ENCODE measurements at places on chromosomes 12 and 14.

- no peak for DNase-seq
Measured at GRCh38 chr12:46773586-46774321, 52.0 kb downstream of the SLC38A4 start.

GRCh38 chr14:34052658-34053014 is 101.8 kb upstream of the EGLN3 start:
- DNase-seq = no peak

DNA sequence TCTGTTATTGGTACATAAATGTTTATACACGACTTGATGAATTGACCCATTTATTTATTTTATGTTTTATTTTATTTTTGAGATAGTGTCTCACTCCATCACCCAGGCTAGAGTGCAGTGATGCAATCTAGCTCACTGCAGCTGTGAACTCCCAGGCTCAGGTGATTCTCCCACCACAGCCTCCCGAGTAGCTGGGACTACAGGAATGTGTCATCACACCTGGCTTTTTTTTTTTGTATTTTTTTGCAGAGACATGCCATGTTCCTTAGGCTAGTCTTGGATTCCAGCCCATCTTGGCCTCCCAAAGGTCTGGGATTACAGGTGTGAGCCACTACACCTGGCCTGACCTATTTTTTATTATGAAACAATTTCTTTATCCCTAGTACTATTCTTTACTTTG is 355.0 kb upstream of the PRICKLE1 start:
- DNase-seq = no peak

DNA sequence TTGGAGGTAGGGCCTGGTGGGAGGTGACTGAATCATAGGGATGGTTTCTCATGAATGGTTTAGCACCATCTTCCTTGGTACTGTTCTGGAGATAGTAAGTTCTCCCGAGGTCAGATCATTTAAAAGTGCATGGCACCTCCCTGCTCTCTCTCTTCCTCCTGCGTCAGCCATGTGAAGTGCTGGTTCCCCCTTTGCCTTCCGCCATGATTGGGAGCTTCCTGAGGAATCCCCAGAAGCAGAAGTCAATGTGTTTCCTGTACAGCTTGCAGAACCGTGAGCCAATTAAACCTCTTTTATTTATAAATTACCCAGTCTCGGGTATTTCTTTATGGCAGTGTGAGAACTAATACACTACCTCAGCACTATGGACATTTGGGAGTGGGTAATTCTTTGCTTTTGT is 4.8 kb upstream of the LGMN start:
- DNase-seq = no peak

DNA sequence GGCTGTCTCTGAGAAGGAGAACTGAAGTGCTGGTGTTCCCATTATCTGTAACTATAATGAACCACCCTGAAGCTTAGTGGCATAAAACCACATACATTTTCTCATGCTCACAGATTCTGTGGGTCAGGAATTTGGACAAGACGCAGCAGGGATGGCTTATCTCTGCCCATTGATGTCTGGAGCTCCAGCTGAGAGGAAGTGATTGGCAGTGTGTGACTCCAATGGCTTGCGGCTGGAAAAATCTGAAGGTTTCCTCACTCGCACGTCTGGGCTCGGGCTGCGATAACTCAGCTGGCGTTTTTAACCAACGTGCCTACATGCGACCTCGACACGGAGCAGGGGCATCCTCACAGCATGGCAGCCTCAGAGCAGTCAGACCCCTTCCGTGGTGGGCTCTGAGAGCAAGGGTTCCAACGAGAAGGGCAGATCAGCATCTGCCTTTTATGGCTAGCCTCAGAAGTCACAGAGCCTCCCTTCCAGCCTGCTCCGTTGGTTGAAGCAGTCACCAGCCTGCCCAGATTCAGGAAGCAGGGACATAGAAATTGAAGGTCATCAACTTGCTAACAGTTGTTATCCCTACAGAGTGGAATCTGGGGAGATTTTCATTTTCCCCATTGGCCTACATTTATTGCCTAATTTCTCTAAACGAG is 143.3 kb upstream of the BCL2L14 start:
- DNase-seq = no peak

Measured in NCI-H1417 treated with DMSO at 0.1 percent for 48 hours (cell line).